ENCODE measurements at places on chromosomes 4 and X.

DNA sequence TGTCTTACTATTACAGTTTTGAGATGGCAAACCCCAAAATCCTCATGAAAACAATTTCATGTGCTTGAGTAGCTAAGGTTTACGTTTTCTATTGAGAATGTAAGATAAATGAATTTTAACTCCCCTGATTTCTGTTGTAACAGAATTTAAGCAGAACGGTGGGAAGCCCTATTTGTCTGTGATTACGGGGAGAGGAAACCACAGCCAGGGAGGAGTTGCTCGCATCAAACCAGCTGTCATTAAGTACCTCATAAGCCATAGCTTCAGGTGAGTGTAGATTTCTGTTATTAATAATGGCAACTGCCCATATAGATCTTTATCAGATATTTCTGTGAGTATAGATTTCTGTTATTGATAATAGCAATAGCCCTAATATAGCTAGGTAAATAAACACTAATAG is 44.2 kb upstream of the RHOH start:
- peak; percentile 1 for DNase-seq

DNA sequence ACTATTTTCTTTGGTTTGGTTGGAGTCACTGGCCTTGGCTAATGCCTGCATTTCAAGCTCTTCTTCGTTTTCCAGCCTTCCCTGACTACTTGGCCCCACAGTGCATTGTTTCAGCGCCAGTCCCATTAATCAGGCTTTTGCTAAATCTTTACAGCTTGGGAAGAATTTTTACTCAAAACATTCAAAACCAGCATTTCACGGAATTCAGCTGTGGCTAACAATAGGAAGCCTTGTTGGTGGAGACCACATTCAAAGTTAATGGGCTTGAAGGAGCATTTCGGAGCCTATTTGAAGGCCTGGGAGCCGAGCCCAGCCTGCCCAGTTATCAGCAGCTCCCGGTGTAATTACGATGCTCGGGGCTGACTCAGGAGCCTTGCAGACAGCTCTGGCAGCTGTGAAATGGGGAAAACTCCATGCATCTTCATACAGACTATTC is 30.8 kb upstream of the VCX2 start:
- DNase-seq, result no peak

GRCh38 chr4:165481053-165481835 is 102.4 kb downstream of the CPE start:
- DNase-seq, result no peak

DNA sequence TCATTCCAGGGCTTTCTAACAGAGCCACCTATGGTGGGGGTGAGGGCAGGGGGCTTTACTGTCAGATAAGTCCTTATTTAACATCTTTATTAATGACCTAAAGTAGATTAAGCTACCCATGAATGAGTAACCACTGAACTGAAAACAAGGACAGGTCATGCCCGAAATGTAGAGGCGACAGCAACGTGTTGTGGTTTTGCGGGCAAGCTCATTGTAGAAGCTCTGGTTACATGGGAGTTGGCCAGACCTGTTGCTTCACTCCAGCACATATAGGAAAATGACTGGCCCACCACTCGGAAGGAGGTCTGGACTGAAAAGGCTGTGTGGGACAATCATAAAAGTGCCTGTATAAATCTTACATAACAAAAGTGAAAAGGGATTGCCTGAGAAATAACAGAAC is 109.6 kb upstream of the NDP start:
- no peak for DNase-seq

GRCh38 chr4:120922381-120923206 is at the start of gene PRDM5:
PRDM5 (minus strand) TSS chr4:120922726; CDS start chr4:120922608, 118 bp downstream.
- peak; percentile 6 for DNase-seq

DNA sequence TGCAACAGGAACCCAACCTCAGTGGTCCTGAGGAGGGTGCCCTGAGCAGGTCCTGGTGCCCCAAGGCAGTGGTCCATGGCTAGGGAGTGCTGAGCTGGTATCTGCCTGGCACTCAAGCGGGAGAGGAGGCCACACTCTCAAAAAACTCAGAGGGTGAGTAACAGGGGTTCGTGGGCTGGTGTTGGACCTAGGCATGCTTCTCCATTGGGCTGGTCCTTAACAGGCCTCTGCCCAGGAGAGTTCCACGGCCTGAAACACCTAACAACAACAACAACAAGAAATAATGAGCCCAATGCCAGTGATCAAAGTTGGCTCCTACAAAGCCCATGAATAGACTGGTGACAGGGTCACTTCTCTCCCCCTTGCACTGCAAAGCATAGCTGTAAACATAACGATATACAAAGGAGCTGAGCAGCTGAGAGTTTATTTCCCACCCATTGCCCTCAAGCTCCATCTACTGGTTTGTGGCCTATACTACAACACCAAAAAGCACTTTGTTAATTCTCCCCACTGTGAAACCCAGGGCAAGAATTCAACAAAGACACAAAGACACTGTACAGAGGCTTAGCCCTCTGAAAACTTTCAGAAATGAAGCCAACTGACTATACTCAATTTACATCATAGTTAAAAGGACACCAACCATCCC is 736.1 kb upstream of the ADGRL3 start:
- no peak for DNase-seq

- DNase-seq, result no peak
Observed at GRCh38 chrX:44997888-44998287, 124.9 kb downstream of the KDM6A start.

DNA sequence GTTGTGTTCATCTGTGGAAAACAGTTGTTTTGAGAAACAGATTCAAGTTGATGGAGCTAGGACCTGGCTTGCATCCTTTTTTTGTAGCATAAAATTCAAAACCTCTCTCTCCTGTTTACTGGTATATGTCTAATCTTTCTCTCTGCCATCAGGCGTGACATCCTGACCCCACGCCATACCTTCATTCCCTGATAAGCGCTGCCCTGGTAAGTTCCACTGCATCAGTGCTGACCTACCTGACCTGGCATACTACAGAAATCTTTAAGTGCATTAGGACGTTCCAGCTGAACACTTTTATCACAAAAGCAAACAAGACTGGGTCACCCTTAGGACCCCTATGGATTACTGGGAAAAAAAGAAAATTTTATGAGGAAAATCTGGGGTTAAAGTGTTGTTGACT is 230.7 kb downstream of the SHROOM3 start:
- DNase-seq, result no peak

- no peak for DNase-seq
Observed at GRCh38 chr4:31078661-31079060, 358.5 kb downstream of the PCDH7 start.

Measured in effector CD8-positive, alpha-beta T cell (primary cell).